ENCODE measurements at places on chromosomes 2 and 18. TPM values are rescaled to one million over a fixed set of nuclear protein-coding genes. Genes with fewer than 3 reads are reported as not detected.

DNA sequence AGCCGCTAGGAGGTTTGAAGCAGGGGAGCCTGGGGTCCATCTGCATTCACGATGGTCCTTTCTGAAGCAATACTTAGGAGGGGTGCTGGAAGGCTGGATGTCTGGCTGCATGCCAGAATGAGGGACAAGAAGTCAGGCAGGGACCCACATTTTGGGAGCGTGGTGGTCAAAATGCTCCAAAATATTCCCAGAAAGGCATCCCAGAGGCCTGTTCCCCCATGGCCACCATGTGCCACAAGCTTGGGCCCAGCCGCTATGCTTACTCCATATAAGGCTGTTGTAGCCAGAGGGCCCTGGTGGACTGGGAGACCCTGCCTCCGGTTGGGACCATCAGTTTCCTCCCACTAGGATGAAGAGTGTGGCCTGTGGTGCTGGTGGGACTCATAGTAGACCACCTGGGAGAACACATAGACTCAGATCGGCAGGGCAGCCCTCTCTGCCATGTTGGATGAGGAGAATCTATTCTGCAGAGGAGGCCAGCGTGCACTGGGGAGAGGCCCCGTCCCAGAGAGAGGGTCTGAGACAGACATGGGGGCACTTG, 3.6 kb upstream of the PROM2 start:
- DNase-seq, result no peak

DNA sequence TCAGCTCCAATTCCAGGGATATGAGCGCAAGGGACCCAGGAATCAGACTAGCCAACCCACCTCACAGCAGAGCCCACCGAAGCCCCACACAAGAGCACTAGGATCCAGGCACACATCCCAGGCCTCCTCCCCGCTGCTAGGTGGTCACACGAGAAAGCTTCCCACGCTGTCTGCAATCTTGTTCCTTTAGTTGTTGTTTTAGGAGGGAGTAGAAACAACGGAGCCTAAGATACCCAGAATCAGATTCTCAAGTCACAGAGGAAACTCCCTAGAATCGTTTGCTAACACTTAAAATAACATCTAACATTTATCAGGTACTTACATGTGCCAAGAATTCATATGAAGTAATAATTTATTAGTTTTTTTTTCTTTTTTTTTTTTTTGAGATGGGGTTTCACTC, 9.7 kb upstream of the ATL2 start:
- DNase-seq, result no peak

GRCh38 chr2:54924121-54924520, 126.1 kb downstream of the RTN4 start:
- DNase-seq, result no peak

ATL2 gene
- 9.3 TPM for polyA plus RNA-seq

PIAS2 gene
- polyA plus RNA-seq, result 5.5 TPM

TUBA4B gene
- polyA plus RNA-seq, result not detected

STPG4 gene
- polyA plus RNA-seq, result 0.06 TPM

Data from BJ (cell line).